ENCODE measurements at places on chromosomes 1 and 21.

DNA sequence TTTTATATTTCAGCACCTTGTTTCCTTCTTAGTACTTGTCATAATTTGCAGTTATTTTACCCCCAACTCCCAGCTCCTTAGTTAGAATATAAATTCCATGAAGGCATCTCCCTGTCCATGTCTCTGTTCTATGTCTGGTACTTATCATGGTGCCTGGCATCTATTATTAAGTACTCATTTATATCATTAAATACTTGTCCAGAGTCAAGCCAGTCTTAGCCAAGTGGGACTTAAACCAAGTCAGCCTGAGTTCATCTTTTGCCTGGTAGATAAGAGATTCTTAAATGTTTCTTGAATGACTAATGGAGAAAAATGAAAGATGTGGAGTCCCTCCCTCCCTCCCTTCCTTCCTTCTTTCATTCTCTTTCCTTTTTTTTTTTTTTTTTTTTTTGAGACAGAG, 9.4 kb downstream of the SLC25A44 start:
- DNase-seq, result no peak

GRCh38 chr21:14040386-14040785, 170.4 kb downstream of the LIPI start:
- no peak for DNase-seq

DNA sequence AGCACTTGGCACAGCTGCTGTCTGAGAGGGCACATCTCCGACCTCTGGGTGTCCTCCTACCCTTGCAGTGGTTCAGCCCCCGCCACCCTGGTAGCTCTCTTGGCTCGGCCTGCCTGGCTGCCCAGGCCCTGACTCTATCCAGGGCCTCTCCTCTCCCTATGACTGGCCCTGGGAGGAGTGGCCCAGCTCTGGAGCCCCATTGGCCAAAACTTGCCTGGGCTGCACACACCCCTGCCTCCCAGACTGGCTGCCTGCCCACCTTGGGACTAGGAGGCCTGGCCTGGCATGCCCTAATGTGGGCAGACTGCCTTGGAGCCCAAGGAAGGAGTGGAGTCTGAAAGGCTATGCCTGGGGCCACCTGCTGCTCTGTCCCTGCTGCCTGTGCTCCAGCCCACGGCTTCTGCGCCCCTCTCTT, 33.6 kb downstream of the ACOT11 start:
- no peak for DNase-seq

DNA sequence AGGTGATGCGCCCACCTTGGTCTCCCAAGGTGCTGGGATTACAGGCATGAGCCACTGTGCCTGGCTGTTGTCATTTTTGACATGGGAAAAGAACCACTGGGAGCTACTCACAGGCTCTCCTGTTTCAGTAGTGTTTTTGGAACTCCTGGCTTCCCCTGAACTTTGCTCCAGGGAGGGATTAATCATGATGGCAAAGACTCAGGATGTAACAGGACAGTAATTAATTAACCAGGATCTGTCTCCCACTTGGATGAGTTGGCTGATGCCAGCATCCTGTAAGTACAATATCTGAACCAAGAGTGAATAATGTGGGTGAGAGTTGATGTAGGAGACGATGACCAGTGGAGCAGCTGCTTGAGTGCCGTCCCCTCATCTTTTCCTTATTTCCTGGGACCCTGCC, 4.9 kb downstream of the SFT2D2 start:
- no peak for DNase-seq

- DNase-seq, result peak; percentile 36
Observed at GRCh38 chr1:156862997-156863599, 2.4 kb downstream of the NTRK1 start.

DNA sequence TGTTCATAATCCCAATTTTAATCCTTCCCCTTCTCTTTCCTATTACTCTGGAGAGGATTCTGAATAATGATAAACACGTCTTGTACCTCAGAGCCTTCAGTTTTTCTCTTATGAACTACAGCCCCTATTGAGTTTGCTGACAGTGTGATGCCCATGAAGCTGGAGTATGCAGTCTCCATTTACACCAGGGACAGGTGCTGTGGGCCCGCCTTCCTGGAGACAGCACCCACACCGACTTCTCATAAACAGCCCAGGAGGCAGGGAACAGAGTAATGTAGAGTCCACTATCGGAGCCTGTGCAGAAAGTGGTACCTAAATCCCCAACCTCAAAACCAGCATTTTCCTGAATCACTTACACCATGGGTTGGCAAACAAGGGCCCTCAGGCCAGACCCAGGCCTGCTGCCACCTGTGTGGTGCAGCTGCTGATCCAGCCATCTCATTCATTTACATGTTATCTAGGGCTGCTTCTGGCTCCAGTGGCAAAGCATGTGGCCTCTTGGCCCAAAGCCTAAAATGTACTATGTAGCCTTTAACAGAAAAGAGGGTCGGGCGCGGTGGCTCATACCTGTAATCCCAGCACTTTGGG, 95.1 kb upstream of the KRTAP19-8 start:
- no peak for DNase-seq

DNA sequence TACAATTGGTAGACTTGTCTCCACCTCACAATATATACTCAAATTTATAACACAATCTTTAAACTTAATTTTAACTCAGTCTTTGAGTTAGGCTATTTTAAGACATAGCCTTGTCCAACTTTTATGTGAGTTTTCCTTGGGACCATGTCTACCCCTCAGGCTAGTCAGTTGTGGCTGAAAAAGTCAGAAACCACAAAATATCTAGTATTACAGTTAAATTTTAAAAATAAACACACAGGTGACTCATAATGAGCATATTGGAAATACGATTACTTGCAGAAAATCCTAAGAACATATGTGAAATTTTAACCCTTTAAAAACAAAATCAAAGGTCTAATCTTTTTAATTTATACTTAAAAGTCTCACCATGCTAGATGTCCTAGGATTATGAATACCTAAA, 4.8 kb upstream of the ASB17 start:
- no peak for DNase-seq

- peak; percentile 67 for DNase-seq
Observed at GRCh38 chr1:197774466-197775281, 606 bp downstream of the DENND1B start.

DNA sequence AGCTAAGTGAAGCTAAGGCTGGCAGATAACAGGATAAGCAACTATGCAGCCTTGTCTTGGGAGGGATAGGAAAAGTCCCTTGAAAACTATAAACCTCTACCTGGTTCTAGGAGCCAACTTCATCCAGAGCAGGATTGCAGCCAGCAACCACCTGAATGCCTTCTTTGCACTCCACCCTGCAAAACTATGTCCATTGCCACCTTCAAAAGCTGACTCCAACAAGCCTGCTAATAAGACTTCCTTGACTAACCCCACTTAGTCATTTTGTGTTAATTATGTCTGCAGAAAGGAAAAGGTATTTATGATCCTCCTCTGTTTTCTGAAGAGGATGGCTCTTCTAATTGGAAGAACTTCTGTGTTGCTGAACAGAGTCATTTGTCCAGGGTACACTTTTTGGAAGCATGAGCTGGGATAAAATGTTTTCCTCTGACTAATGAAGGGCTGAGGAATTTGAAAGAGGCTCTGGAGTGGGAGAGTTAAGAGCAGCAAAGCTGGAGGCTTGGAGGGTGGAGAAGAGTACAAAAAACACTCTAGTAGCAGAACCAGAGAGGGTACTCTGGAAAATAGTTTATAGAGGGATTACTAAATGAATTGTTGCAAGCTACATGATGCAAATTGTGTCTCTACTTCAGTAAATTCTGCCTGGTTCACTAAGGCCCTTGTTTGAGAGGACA, 9.6 kb upstream of the RIMKLA start:
- no peak for DNase-seq

- DNase-seq, result no peak
Observed at GRCh38 chr1:59308839-59309238, 11.9 kb downstream of the FGGY start.

GRCh38 chr1:224774378-224774777, 155.1 kb upstream of the DNAH14 start:
- no peak for DNase-seq

- DNase-seq, result no peak
Observed at GRCh38 chr21:27813750-27814149, 846.9 kb upstream of the ADAMTS5 start.

- DNase-seq, result no peak
Observed at GRCh38 chr1:101392552-101392951, 155.7 kb downstream of the S1PR1 start.

DNA sequence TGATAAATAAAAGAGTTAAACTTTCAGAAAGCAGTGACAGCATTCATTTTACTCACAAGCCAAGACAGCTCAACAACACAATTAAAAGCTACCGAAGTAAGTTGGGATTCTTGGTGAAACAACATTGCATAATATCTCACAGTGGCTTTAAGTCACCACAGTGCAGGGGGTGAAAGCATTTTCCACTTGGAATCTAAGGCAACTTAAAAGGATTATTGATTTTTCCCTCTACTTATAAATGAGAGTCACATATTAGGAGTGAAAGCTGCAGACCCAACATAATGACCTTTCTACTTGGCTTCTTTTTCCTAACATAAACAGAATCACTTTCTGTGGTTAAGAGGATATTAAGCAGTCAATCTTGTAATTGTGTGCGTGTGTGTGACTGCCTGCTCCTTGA, 536.6 kb upstream of the CXADR start:
- DNase-seq, result no peak

GRCh38 chr1:234168061-234168724, 205.1 kb upstream of the COA6 start:
- no peak for DNase-seq

GRCh38 chr1:38326135-38326534, 279.5 kb upstream of the POU3F1 start:
- DNase-seq, result no peak

DNA sequence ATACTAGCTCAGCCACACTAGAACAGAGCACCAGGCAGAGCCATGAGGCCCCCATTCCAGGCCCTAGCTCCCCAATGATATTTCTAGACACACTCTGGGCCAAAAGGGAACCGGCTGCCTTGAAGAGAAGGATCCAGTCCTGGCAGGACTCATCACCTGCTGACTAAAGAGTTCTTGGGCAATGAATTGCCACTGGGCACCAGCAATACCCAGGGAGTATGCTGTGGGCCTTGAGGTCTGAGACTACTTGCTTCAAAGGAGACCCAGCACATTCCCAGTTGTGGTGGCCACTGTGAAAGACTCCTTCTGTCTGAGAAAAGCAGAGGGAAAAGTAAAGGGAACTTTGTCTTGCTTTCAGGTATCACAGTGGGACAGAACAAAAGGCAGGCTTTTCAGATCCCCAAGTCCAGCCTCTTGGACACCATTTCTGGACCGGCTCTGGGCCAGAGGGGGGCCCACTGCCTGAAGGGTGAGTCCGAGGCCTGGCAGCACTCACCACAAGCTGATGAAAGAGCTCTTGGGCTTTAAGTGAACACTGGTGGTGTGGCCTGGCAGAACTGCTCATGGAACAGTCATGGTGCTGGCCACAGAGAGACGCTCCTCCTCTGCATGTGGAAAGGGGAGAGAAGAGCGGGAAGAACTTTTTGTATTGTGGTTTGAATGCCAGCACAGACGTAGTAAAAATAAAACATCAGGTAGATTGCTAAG, 72.5 kb downstream of the CDC42BPA start:
- no peak for DNase-seq

DNA sequence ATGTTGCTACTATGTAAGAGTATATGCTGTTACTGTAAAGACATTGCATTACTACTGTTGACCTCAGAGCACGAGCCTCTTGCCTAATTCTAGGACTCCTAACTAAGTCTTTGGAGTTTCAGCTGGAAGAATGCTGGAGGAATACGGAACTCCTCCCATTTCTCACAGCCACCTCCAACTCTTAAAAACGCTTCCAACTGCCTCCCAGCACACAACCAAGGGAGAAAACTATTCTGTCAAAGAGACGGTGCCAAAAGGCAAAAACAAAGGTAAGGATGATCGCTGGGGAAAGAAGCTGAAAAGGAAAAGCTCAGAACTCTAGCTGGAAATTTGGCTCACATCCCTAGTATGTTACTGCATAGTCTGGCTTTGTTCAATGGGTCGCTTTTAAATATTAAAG, at the start of gene FMO2:
Gene FMO2, plus strand, starts transcription at position 210 of the 400 bp plus-strand sequence. CDS start 414 bp downstream, outside the sequence.
- DNase-seq, result no peak

DNA sequence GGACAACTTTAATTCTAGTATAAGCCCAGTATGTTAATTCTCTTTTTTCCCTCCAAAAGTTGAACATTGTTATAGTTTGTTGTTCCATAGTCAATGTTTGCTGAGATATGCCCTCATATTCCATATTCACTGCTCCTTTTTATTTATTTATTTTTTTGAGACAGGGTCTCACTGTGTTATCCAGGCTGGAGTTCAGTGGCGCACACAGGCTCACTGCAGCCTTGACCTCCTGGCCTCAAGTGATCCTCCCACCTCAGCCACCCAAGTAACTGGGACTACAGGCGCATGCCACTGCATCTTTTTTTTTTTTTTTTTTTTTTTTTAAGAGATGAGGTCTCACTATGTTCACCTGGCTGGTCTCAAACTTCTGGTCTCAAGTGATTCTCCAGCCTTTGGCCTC, 38.7 kb downstream of the GFI1 start:
- no peak for DNase-seq

DNA sequence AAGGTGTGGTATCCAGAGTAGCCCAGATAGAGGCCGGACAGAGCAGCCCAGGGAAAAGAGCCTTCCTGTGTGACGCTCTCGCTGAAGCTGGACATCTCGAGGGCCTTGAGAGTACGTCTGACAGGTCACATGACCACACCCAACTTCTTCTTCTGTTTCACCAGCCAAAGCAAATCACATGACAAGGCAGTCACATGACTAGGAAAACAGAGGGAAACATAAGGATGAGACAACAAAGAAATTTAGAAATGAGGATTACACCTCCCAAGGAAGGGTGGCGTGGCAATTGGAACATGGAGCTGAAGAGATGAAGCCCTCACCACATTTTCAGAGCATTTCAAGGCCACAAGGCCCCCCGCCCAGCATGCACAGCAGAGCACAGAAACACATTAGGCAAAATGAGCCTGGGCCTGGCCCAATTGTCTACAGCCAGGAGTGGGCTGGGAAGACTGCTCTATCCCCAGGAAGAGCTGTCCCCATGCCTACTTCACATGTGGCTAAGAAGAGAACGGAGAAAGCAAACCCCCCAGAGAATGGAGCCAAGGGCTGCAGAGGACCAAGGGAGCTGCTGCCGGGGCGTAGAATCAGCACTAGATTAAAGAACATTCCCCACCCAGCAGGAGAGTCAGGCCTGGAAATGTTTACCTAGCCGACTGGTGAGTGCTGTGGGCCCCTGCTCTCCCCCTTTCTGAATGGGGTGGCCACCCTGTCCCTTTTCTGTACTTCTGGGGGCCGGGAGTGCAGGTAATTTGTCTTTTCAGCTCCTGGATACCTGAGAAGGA, 305.1 kb downstream of the NPHP4 start:
- no peak for DNase-seq

DNA sequence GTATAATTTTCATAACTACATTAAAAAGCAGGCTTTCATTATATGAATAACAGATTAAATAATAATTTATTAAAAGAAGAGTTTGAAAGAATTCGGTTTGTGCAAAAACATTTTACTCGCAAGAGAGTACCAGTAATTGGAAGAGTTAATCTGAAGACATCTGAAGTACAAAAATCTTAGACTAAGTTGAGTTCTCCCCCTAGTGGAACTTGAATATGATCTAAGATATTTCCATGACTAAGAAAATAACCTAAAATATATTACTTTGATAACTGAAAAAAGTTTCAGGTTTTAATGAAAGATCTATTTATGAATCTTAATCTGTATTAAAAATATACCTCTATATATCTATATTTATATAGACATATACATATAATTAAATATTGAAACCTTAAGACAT, 112.5 kb upstream of the GFI1 start:
- DNase-seq, result no peak

- no peak for DNase-seq
Observed at GRCh38 chr21:21230672-21231071, 232.5 kb downstream of the NCAM2 start.

GRCh38 chr1:102578804-102579203, 529.5 kb downstream of the COL11A1 start:
- DNase-seq, result no peak
